ENCODE measurements at places on chromosomes 3 and 15. TPM values are rescaled to one million over a fixed set of nuclear protein-coding genes. Genes with fewer than 3 reads are reported as not detected.

- H3K27ac ChIP-seq = no peak overlapping the region
- H3K27me3 ChIP-seq = no peaks in the 10 kb centered on the region
- H3K36me3 ChIP-seq = no peaks in the 10 kb centered on the region
- H3K4me1 ChIP-seq = no peaks in the 10 kb centered on the region
- DNase-seq = no peak
Measured at GRCh38 chr15:99361545-99362185, 110.4 kb downstream of the LRRC28 start.

- H3K27ac ChIP-seq = peak overlapping the region; percentile 10
- no peak for DNase-seq
- H3K4me1 ChIP-seq = peaks cover 96% of the 10 kb centered on the region
- H3K36me3 ChIP-seq = no peaks in the 10 kb centered on the region
- no peak overlapping the region for H3K4me3 ChIP-seq
- H3K27me3 ChIP-seq = no peaks in the 10 kb centered on the region
Measured at GRCh38 chr15:63517628-63518027, 13.2 kb downstream of the USP3 start.

GRCh38 chr3:146550743-146551510 lies 6.5 kb upstream of the PLSCR1 start:
- H3K36me3 ChIP-seq = no peaks in the 10 kb centered on the region
- no peaks in the 10 kb centered on the region for H3K27me3 ChIP-seq
- peaks cover 19% of the 10 kb centered on the region for H3K4me1 ChIP-seq
- no peak overlapping the region for H3K4me3 ChIP-seq
- no peak for DNase-seq

DNA sequence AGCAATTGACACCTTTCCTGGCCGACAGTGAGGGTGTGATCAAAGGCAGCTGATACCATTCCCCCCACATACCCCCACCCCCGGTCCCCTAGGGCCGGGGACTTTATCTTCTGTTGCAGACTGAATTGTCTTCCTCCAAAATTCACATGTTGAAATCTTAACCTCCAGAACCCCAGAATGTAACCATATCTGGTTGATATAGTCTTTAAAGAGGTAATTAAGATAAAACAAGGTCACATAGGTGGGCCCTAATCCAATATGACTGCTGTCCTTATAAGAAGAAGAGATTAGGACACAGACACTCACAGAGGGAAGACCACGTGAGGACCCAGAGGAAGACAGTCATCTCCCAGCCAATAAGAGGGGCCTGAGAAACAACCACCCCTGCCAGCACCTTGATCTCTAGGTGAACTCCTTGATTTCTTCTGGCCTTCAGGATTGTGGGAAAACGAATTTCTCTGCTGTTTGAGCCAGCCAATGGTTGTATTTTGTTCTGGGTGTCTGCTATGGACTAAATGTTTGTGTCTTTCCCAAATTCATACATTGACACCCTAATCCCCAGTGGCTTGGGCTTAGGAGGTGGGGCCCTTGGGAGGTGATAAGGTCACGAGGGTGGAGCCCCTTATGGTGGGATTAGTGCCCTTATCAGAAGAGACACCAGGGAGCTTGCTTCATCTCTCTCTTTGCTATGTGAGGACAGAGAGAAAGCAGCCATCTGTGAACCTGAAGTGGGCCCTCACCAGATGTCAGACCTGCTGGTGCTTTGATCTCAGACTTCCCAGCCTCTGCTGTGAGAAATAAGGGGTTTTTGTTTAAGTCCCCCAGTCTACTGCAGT lies 144.0 kb downstream of the CHSY1 start:
- peaks cover 16% of the 10 kb centered on the region for H3K4me1 ChIP-seq
- DNase-seq = no peak
- no peak overlapping the region for H3K4me3 ChIP-seq
- H3K36me3 ChIP-seq = no peaks in the 10 kb centered on the region
- no peak overlapping the region for H3K27ac ChIP-seq

DNA sequence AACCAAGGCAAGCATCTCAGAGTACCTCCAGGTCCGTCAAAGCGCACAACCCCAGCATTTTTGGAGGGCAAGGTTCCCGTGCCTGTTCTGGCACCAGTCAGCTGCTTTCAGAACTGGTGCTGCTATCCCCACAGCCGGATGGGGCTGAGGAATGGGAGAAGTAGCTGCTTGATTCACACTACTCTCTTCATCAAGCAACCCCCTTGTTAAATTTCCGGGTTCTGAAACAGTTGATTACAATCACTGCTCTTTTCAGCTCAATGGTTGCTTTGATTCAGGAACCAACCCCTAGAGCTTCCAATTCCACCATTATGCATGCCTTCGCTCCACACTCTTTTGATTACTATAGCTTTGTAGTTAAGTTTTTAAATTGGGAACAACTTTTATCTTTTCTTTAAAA lies 12.3 kb upstream of the UBA7 start:
- no peaks in the 10 kb centered on the region for H3K4me1 ChIP-seq
- no peak overlapping the region for H3K4me3 ChIP-seq
- H3K36me3 ChIP-seq = peaks cover 12% of the 10 kb centered on the region
- no peak overlapping the region for H3K27ac ChIP-seq
- no peaks in the 10 kb centered on the region for H3K27me3 ChIP-seq
- no peak for DNase-seq

GRCh38 chr3:160784853-160785252 lies 28.8 kb downstream of the PPM1L start:
- no peak overlapping the region for H3K4me3 ChIP-seq
- no peak overlapping the region for H3K27ac ChIP-seq
- H3K36me3 ChIP-seq = no peaks in the 10 kb centered on the region

- DNase-seq = no peak
- no peaks in the 10 kb centered on the region for H3K27me3 ChIP-seq
- peaks cover 7% of the 10 kb centered on the region for H3K4me1 ChIP-seq
- no peak overlapping the region for H3K27ac ChIP-seq
- no peaks in the 10 kb centered on the region for H3K36me3 ChIP-seq
Measured at GRCh38 chr15:70665599-70665998, 97.8 kb downstream of the UACA start.

DNA sequence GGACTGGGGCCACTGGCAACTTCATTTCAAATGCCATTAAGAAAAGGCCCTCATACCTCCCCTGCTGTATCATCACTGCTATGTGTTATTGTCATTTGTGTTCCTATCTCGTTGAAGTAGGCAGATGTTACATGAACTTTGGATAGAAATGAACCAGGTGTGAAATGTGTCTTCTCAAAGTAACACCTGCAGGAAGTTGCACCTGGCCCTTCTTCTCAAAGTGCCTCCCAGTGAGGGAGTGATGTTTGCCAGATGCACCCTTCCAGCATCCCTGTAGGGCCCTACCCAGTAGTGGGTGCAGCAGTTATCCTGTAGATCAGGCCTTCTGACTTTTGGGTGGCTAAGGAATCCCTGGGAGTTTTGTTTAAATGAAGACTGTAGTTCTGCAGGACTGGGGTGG lies 197.7 kb upstream of the CTNNB1 start:
- H3K4me3 ChIP-seq = no peak overlapping the region
- H3K27ac ChIP-seq = no peak overlapping the region
- DNase-seq = no peak
- peaks cover 24% of the 10 kb centered on the region for H3K27me3 ChIP-seq

- no peaks in the 10 kb centered on the region for H3K27me3 ChIP-seq
- no peak overlapping the region for H3K4me3 ChIP-seq
- no peak for DNase-seq
- 0 out of 2 replicates have a peak, but pooled peaks cover 7% of the 10 kb centered on the region for H3K4me1 ChIP-seq
- H3K27ac ChIP-seq = no peak overlapping the region
Measured at GRCh38 chr3:60792249-60792852, 458.9 kb downstream of the FHIT start.

- no peak overlapping the region for H3K27ac ChIP-seq
- peaks cover 46% of the 10 kb centered on the region for H3K4me1 ChIP-seq
- no peak for DNase-seq
Measured at GRCh38 chr15:67957435-67958132, 96.5 kb upstream of the PIAS1 start.

DNA sequence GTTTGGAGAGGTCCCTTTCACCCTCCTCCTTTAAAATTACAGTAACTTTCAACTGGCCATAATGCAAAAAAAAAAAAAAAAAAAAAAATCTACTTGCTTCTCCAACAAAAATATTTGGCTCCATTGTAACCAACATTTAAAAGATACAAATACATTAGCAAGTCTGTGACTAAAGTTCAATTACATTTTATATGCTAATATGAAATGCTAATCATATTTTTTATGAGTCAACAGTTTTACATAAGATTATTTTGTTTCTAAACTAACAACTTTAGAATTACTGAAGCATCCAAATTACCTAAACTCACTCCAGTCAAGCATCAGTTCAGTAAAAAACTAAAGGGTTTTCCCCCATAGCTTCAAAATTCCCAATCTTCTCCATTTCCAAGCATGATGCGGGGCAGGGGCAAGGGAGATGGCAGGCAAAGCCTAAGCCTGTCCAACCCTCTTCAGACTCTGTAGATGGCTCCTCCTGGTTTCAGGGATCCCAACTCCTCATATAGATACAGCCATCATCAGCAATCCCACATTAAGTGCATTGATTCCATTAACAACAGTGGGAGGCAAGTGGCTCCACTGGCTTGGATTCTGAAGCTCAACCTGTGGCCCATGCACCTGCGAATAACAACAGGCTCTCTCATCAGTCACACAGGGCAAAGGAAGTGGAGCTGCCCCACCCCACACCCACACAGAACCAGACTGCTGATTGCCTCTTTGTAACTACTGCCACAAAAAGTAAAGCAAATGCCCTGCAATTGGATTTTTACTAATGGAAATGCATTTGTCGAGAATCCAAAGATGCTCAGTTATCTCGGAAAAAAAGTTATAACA lies 15.0 kb downstream of the SFMBT1 start:
- no peak for DNase-seq
- peaks cover 52% of the 10 kb centered on the region for H3K4me1 ChIP-seq
- H3K27ac ChIP-seq = no peak overlapping the region
- no peaks in the 10 kb centered on the region for H3K36me3 ChIP-seq
- H3K4me3 ChIP-seq = no peak overlapping the region

Gene UBA7
- total RNA-seq = 5.8 TPM

Gene LMAN1L
- total RNA-seq = not detected

Gene TMEM266
- total RNA-seq = 0.04 TPM

Gene VPS13C
- 27.6 TPM for total RNA-seq

Gene PLSCR5
- not detected for total RNA-seq

Gene GPR149
- total RNA-seq = not detected

Gene ITPKA
- total RNA-seq = 29.7 TPM
